ENCODE measurements at places on chromosomes 4 and X.

- DNase-seq: no peak
These were observed 20.1 kb downstream of the GAK start for GRCh38 chr4:911871-912490.

GRCh38 chrX:6257025-6257424 is 28.4 kb upstream of the NLGN4X start:
- DNase-seq: no peak

DNA sequence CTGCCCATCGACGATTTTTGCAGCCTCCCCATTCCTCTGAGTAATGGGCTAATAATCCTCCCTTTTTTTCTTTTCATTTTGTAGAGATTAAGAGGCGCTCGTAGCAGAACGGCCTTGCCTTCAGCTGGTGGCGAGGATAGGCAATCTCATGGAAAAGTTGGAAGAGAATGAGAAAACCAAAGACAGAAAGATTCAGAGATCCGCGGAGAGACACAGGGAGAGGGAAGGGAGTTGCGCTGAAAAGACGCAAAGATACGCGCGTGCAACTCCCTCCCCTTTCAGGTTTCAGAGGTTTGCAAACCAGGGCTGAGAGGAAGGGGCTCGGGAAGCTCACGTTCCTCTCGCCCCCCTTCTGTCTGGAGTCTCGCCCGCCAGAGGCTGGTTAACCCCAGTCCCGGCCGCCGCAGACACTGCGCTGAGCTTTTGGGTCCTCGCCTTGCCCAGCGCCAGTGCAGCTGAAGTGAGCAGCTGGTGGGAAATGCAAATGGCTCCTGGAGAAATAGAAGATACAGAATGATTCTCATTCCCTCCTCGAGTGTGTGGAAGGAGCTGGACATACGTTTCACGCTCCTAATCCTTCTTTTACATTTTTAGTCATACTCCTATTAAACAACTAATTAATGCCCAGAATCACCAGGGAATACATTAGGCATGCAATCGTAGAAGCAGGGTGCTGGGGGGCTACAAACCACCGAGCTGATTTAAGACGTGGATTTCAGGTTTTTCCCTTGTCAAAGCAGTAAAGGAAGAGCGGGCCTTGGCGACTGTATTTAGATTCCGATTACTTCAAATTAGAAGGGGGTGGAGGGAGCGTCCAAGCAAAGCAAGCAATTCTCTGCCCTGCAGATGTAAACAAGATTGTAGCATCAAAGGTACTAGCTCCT is 16.6 kb upstream of the PITX2 start:
- no peak for DNase-seq

DNA sequence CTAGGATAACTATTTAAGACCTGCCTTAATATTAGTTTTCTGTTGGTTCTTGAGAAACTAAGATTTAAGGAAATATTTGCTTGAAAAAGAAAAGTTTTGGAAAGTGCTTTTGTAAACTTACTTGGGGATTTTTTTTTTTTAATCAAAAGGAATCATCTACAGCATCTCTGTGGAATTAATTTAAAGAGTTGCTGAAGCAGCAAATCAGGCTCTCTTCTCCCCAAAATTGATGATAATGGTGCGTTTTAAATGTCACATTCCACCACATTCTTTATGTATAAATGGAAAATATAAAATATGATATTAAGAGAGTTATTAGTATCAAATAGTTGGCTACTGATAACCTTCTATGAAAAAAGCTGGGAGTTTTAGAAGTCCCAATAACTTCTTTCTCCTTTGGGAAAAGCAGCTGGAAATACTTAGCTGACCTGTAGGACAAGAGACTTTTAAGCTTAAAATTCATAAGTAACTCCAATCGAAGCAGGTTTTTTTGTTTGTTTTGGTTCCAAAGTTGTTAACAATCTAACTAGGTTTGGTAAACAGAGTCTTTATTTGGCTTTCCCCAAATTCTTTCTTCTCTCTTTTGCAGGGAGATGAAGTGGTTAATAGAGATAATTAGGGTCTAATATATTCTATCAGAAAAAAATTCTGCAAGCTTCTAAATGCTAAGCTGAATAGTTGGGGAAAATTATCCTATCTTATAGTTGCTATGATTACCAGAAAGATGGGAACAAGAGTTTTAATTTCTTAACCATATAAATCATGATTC is 4.4 kb downstream of the KLF3 start:
- DNase-seq: no peak

GRCh38 chr4:126850286-126850685 is 782.5 kb upstream of the INTU start:
- no peak for DNase-seq

DNA sequence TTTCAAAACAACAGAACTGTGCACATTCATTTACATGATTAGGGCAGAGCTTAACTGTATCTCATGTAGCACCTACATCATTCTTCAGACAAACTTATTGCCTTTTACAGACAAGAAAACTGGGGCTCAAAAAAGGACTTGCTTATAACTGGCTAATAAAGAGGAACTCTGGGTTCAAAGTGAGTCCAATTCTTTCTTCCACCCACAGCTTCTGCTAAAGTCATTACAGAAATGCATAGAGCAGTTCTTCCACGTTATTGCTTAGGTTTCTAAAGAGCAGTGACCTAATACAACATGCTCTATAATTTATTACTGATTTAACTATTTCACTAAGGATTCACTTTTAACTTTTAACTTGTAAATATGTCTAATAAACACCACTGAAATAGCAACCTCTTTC is 60.6 kb downstream of the ELOVL6 start:
- DNase-seq: no peak

GRCh38 chrX:40446921-40447320 is 133.8 kb upstream of the ATP6AP2 start:
- DNase-seq: no peak

DNA sequence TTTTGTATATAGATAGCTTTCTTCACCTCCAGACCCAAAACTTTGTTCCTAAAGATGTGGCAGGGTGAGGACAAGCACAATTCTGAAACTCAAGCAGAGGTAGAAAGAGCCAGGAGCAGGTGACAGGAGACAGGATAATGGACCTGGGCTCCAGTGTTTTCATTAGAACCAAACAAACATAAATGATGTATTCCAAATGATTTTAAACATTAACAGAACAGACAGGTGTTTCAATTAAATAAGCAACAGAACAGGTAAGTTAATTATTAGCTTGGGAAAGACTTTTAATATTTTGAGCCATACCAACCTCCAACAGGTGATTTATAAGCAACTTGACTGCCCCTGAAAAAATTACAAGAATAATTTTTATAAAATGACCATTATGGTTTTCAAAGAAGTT is 459.4 kb upstream of the LCORL start:
- DNase-seq: no peak

DNA sequence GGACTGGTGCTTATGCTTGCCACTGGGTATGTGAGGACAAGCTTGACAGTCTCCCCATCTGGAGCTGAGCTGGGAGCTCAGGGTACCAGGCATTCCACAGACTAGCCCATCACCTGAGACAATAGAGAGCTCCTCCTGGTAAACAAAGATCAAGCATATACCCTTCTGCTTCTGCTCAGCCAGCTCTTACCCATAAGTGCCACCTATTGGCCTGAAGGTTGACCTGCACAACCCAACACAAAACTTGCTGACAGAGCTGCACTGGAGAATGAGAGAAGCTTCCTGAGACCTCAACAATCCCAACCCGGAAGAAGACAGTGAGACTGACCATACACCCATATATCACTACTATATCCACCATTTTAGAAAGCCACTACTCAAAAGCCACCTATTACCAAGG is 1049.2 kb upstream of the INTU start:
- no peak for DNase-seq

DNA sequence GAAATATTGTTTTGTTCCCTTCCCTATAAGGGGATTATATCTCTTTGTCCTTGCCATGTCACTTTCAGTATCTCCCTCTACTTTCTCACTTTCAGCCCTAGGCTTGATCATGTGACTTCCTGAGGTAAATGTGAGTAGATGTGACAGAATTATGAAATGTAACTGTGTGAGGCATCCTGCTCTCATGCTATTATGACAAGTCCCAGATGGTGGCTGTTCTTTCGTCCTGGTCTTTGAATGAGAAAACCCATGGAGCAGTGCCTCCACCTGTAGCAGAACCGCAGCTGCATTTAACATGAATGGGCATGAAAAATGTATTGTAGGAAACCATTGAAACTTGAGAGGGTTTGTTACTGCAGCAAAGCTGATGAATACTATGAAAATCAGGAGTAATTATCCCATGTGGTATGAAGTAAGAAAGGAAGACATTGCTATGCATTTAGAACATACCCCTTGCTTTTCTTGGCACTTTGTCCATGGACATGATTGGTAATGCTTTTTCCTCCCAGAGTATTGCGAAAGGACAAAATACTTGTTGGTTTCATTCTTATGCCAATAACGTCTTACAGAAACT is 202.2 kb upstream of the GPRIN3 start:
- DNase-seq: no peak

- no peak for DNase-seq
These were observed 36.9 kb upstream of the RASGEF1B start for GRCh38 chr4:81508411-81509185.

DNA sequence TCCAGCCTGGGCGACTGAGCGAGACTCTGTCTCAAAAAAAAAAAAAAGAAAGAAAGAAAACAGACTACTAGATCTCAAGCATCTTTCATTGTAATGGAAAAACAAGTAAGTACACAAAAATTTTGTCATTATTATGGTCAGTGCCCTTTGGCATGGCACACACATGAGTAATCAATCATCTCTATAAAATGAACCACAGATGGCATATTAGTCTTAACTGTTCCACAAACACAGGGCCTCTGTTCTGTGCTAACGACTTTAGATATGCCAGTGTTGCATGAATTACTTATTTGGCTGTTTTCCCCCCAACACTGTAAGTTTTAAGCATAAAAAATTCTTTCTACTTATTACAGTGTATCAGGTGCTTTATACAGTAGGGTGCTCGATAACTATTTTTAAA is 90.4 kb downstream of the COX7B2 start:
- DNase-seq: no peak

DNA sequence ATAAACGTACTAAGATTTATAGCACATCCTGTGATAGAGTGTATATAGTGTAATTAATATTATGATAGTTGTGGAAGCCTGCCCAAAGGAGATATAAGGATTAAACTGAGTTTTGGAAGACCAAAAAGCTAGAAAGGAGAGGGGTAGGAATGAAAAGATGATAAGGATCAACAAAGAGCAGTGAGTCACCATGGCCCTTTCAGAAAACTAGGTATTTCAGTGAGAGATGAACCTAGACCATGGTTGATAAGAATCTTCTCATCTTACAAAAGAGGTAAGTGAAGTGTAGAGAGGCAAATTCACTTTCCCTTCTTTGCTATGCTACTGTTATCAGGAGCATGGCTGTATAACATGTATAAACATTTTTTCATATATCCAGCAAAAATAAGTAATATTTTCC is 133.8 kb upstream of the PLAC1 start:
- DNase-seq: no peak

DNA sequence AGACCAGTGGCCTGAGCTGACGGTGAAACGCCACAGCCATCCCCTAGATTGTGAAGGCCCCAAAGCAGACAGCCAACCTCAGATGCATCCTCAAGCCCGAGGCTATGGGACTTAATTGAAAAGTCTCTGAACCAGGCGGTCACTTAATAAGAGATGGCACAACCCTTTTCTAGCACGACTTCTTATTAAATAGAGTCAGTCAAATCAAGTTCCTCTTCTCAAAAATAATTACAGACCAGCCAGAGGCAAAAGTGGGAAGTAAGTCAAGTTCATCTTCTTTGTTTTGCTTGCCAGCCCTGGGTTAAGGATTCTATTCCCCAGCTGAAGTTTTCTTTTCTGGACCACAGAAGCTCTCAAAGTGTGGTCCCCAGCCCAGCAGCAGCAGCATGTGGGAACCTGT is 9.7 kb upstream of the SH3KBP1 start:
- no peak for DNase-seq

DNA sequence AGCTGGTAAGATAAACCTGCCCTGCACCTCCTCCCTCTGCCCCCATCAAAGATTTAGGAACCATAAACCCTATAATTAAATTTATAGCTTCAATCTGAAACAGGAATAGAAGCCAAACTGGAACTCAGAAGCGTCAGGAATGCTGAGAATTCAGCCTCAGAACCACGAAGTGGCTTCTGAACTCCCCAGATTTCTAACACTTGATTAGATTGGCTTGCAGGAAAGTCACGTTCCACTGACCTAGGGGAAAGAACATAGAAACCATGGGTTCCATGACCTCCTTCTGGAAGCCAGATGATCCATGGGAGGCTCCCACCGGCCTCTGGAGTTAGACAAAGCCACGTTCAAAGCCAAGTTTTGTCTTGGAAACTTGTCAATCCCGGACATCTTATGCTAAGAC is 356.5 kb downstream of the MID1IP1 start:
- no peak for DNase-seq

DNA sequence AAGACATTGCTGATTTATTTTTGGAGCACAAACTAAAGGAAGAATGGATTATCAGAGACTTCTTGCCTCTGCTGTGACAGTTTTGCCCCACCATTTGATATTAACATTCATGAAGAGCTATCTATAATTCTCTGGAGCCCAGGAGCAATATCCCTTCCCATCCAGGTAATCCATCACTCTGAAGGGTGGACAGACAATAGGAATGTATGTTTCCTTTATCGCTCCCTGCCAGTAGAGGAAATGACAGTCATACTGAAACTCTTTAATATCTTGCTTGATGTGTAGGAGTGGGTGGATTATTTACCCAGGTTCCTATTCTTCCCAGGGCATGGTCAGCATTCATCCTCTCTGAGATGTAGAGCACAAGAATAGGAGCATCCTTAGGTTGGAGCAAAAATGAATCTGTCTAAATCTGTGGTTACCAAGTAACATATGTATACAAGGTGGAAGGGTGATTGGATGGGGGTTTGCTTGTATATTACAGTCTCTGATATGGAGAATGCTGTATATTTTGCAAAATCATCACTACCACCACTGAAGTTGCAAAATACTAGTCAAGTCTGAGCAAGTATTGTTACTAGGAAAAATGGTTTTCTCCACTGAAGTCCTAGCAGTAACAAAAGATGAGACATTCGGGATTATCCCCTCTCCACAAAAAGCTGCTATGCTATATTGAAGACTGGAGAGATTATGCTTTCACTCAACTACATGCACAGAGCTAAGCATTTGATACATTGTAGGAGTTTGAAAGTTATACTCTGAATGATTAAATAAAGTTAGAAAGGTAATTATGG is 151.6 kb downstream of the CBLL2 start:
- DNase-seq: no peak

DNA sequence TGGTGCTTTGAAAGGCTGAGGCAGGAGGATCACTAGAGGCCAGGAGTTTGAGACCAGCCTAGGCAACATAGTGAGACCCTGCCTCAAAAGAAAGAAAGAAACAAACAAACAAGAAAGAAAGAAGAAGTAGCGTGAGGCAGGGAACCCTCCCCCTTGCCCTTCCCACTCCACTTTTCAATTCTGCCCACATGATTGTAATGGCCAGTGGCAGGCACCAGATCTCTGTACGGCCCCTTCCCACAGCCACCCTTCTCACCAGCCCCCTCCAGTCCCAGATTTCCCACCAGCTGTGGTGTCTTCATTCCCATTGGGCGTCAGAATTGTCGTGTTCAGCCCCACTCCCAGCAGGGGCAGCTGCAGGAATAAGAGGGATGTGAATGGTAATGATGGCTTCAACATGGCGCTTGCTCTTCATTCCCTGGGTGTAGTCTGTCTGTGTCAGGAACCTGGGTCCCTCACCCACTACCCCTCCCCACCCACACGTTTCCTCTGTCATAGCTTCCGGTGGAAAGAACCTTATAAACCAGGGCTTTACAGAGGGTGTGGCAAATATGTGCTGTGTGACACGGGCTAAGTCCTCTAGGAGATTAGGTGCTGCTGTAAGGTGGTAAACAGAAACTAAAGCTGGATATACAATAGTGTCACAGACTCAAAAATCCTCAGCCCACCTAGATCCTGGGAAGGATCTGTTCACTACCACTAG is at the start of gene IL2RG:
Gene IL2RG (minus strand): TSS at position 437 of the 703 bp plus-strand sequence. CDS start 38 bp downstream, at position 399.
- peak; percentile 71 for DNase-seq

- no peak for DNase-seq
These were observed 686.0 kb downstream of the PDHA2 start for GRCh38 chr4:96525898-96526297.

All from activated T-cell treated with anti-CD3 and anti-CD28 coated beads, Interleukin-2, amount 50 U/mL, for 24 hours (primary cell).